ENCODE measurements at places on chromosomes 13 and 19. TPM values are rescaled to one million over a fixed set of nuclear protein-coding genes. Genes with fewer than 3 reads are reported as not detected.

GRCh38 chr13:99528547-99528946 lies 27.3 kb downstream of the TM9SF2 start:
- no peak for DNase-seq

DNA sequence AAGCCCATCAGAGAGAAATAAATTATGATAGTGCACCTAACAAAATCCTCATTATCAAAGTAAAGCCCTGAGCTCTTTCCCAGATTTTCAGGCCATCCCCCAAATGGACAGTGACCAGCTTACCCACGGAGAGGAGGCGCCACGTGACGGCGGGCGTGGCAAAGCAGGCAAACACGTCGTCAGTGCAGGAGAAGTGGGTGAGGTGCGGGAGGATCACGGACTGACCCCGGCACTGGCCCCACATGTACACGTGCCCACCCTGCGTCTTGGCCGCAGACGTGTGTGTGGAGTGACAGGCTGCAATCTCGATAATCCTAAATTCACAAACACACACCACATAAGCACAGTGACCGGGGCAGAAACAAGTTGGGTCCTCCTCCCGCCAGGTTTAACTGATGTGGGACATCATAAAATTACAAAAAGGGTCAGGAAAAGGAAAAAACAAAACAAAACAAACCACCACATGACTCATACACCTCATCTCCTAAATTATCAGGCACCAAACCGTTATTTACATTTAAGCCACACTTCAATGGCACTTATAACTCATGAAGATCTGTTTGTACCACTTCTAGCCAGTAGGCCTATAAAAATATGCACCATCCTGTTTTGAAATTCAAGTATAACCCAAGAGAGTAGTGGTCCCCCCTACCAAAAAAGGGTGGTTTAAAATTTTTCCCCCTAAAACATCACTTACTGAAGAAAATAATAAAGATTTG lies 30.1 kb downstream of the RCBTB2 start:
- DNase-seq, result no peak

- no peak for DNase-seq
Observed at GRCh38 chr13:26249551-26249950, 4.4 kb upstream of the CDK8 start.

DNA sequence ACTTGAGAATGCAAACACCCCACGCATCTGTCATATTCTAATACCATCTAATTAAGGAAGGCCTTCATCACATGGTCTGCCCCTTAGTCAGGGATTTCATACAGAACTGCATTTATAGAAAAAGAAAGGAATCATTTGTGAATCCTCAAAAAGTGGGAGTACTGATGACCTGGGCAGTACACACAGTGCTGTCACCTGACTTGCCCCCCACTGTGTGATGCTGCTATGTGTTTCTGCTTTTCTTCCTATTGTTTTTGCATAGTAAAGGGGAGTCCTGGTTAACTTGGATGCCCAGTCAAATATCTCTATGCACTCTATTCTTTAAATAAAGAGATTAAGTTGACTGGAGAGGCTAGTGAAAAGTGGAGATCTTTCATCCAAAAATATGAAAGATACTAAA lies 1921.2 kb upstream of the PRR20A start:
- no peak for DNase-seq

GRCh38 chr13:100552755-100553154 lies 35.8 kb downstream of the GGACT start:
- no peak for DNase-seq

DNA sequence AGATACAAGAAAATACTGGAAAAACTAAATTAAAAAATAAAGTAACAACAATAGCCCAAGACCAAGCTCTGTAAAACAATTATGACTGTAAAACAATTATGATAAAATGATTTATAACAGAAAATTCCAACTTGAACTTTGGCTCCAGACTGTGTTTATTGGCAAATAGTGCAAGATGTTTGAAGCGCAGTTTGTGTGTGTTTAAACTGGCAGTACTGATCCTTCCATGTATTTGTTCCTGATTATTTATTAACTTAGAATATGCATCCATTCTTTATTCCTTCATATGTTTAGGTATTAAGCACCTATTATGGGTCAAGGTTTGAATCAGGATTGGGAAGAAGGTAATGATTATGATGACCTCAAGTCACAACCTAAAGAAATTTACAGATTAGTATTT lies 37.8 kb downstream of the ZNF582 start:
- no peak for DNase-seq

TMEM86B gene
- 9.4 TPM for total RNA-seq

DNA sequence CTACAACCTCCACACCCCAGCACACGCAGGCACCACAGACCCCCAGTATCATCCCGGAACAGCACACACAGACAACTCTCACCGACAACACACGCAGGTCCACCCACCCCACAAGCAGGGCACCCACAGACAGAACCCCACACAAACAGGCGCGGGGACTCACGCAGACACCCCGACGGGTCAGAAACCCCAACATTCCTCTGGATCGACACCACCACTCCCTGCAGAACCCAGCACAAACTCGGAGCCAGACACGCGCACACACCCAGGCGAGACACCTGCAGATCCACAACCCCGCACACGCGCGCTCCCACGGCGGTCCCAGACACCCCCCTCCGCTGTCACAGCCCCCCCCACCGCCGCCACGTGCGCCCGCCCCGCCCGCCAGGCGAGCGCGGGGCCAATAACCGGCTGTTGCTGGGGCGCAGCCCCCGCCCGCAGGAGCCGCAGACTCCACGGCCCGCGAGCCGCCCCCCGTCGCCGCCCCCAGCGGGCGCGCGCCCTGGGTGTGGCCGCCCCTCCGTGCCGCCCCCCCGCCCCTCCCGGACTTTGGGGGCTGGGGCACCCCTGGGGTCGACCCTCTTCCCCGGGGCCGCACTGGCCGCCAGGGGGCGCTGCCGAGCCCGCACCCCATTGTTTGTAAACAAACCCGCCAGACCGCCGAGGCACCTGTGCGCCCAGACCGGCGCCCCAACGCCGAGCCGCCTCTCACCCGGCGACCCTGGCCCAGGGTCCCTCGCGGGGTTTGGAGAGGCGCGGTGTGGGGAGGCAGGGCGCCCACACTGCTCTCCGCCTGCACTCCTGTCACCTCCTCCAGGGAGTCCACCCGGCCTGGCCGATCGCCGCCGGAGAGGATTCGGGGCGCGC lies 712 bp downstream of the BBC3 start:
- peak; percentile 91 for DNase-seq

ICAM4 gene
- total RNA-seq, result not detected

DNA sequence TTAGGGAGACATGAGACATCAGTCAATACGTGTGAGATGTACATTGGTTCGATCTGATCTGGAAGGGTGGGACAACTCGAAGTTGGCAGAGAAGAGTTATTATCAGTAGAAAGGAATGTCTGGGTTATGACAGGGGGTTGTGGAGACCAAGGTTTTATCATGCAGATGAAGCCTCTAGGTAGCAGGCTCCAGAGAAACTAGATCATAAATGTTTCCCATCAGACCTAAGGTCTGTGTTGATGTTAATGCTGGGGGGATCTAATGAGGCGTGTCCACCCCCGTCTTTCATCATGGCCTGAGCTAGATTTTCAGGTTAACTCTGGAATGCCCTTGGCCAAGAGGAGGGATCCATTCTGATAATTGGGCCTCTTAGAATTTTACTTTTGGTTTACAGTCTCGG lies 187.0 kb upstream of the KL start:
- DNase-seq, result no peak

DNA sequence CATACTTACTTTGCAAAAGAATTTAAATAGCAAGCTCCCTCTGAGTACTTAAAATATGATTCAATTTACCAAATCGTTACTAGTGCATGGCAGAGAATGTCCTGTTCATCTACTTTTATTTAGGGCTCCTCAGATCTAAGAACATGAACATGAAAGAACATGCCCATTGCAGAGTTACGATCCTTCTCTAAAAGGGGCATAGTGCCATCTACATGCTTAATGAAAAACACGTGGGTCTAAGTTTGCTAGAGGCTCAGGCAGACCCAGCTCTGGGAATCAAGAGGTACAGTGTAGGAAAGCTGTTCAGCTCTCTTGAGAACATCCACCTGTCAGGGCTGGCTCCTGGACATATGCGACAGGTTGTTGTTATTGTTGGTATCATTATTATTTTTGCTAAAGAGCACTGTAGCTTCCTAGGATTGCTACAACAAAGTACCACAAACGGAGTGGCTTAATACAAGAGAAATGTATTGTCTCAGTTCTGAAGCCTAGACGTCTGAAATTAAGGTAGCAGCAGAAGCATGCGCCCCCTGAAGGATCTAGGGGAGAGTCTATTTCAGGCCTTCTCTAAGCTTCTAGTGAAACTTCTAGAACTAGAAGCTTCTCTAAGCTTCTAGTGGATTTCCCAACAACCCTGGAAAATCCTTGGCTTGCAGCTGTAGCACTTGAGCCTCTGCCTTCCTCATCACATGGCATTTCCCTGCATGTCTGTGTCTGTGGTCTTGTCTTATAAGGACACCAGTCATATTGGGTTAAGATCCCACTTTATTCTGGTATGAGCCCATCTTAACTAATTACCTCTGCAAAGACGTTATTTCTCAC lies 133.9 kb downstream of the DCT start:
- DNase-seq, result no peak

GRCh38 chr13:113975416-113975815 lies 1.5 kb upstream of the C13orf46 start:
- DNase-seq, result peak; percentile 59

DNA sequence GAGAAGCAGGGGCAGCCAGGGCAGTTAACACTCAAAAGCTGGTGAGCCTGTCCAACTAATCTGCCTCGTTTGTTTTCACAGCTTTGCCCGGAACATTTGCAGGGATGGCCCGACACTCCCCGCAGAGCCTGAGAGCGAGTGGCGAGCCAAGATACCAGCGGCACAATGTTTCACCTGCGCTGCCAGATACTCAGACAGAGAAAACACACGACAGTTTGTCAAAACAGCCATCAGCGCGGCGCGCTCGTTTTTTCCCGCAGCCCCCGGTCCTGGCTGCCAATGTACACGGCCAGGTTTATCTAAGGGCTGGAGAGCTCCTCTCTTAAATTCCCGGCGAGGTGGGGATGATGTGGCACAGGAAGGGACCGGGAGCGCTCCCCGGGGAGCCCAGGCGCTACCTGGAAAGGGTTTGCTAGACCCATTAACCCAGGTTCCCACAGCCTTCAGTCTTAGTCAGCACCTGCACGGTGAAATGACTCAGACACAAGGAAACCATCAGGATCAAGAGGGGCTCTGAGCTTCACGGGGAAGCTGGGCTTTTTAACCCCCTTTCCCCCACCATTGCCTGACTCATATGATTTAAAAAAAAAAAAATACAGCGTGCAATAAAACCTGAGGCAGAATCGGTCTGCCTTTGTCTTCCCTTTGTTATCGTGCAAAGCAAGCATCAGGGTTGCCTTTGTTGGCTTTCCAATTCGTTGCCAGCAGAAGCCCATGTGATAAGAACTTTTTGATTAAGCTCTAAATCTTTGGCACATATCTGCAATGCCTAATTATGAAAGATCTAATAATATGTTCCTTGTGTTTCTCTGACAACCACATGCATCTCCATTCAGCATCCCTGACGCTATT lies 186.2 kb downstream of the EFNB2 start:
- DNase-seq, result no peak

- no peak for DNase-seq
Observed at GRCh38 chr13:41939398-41939797, 21.5 kb downstream of the VWA8 start.

PLEKHF1 gene
- 4.5 TPM for total RNA-seq
